ENCODE measurements at places on chromosomes 16 and 17.

DNA sequence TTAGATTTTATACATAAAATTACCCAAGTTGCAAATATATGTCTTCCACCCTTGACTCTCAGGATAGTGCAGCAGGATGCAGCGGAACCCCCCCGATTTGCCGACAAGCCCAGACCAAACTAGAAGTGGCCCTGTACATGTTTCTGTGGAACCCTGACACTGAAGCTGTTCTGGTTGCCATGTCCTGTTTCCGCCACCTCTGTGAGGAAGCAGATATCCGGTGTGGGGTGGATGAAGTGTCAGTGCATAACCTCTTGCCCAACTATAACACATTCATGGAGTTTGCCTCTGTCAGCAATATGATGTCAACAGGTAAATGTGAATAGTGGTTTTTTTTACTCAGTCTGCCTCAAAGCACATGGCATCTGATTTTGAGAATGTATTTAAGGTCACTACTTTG is 70.7 kb downstream of the OMG start:
- no peak for DNase-seq

DNA sequence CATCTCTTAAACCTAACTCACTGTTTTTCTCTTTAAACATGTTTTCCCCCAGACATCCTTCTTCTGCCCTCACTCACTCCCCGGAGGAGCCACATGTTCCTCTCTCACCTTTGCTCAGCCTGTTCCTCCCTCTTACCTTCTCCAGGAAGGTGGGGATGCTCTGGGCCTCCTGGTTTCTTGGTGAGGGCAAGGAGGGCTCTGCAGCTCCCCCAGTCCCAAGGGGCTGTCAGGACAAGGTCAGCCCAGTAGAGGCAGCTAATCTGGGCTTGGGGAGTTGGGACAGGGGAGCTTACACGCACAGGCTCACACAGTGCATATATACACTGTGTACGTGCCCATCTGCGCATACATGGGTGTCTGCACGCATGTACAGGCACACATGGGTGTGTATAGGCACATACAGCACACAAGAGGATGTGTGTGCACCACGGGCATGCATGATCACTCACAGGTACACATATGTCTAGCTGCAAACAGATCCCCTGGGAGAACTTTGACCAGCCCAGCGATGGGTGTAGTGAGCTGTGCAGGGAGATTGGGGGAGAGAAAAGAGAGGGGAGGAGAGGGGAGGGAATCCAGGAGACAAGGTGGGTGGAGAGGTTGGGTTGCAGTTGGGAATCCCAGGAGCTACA is 28.6 kb upstream of the SPNS3 start:
- DNase-seq: no peak

DNA sequence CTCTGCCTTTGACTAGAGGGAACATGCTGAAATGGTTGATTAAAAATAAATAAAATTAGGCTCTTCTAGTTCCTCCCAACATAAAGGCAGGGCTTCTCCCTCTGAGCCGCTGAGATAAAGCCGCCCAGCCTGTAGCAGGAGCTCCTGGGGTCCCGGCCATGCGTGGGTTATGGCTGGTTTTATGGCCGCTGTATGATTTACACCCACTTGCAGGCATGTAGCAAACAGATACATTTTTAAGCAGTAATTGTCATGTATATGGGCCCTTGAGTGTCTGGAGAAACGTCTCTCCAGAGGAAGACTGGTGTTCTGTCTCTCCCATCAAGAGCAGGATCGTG is 201.0 kb upstream of the TNRC6C start:
- DNase-seq: no peak

DNA sequence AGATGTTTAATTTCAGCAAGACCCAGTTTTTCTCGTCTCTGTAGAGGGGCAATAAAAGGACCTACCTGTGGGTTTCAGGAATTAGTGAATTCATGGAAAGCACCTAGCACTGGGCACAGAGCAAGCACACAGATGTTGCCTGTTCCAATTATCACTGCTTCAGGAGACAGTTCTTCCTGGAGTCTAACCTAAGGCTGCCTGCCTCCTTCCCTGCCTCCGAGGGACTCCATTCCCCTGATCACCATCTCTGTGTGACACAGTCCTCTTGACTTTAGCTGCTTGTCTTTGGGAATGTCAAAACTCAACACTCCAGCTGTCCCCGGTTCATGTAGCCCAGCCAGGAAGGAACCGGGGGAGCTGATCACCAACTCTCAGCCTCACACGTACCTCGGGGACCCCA is 474.9 kb downstream of the SLC39A11 start:
- no peak for DNase-seq

DNA sequence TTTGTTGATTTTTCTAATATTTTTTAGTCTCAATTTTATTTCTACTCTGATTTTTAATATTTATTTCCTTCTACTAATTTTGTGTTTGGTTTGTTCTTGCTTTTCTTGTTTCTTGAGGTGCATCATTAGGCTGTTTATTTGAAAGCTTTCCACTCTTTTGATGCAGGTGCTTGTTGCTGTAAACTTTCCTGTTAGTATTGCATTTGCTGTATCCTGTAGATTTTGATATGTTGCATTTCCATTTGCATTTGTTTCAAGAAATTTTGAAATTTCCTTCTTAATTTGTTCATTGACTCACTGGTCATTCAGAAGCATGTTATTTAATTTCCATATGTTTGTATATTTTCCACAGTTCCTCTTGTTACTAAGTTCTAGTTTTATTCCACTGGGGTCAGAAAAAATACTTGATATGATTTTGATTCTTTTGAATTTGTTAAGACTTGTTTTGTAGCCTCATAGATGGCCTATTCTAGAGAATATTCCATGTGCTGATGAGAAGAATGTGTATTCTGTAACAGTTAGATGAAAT is 43.1 kb upstream of the NACA2 start:
- no peak for DNase-seq

DNA sequence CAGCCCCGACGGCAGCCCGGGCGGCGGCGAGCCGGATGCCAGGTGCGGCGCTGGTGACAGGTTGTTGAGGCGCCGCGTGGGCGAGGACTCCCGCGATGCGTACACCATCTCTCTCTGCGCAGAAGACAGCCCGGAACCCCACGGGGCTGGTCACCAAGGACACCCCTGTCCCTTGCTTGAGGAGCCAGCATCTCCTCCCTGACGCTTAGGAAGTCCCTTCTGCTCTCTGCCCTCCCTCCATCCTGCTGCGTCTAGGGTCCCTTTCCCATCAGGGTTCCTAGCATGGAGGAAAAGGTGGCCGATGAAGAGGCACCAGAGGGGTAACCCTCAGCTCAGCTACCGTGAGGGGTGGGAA is 43.6 kb downstream of the SRCIN1 start:
- DNase-seq: no peak
